AG04450 (cell line): ENCODE measurements at places on chromosomes 11 and 22.

GRCh38 chr11:134667175-134667500 is 255.1 kb upstream of the B3GAT1 start:
- no peak for DNase-seq

DNA sequence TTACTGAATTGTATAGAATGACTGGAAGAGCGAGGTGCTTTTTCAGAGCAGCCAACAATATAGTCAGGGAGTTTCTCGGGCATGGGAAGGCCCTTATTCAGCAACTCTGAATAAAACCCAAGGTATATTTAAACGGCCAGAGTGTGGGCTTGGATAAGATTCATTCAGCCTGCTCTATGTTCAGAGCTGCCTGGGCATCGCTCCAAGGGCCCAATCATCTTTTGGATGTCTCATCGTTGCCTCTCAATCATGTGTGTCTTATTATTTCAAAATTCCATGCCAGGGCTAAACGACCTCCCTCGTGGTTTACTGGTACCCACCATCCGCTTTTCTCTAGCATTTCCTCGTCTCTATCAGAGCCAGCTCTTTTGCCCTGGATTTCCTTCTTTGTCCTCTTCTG is 19.5 kb upstream of the NTM start:
- DNase-seq, result no peak

DNA sequence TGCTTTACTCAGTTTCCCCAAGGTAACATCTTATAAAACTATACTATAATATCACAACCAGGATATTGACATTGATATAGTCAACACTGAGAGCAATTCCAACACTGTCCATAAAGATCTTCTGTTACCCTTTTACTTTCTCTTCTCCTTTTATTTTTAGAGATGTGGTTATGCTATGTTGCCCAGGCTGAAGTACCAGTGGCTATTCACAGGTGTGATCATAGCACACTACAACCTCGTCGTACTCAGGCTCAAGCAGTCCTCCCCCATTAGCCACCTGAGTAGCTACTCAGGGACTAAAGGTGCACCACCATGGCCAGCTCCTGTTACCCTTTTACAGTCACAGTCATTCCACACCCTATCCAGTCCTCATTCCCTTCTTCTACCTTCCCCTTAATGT is 119.7 kb downstream of the CWF19L2 start:
- no peak for DNase-seq

DNA sequence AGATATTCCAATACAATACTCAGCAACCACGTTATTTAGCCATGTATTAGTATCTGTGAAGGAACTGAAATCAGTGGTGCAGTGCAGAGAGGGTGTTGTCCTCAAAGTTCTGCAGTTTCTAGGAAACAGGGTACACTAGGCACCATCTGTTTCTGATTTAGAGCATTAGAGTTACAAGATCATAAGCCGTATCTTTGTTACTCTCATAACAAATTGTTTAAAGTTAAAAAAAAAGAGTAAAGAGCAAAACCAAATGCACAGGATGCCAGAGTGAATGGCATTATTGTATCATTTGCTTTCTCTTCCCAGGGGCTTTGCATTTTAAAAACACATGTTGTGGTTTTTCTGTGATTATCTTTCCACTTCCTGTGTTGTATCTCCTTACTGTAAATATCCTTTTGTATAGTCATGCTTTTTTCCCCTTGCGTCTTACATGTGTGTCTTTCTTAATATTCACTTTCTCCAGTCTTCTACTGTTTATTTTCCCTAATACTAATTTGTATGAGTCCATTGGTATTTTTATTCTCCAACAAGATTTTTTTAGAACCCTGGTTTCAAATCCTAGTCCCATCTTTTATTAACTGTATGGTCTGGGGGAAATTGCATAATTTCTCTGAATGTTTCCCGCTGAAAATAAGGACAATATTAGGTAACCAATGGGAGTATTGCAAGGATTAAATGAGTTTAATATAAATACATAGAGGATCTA is 15.2 kb upstream of the NUP160 start:
- peak; percentile 85 for DNase-seq

- no peak for DNase-seq
Observed at GRCh38 chr11:120718171-120718570, 206.6 kb downstream of the GRIK4 start.

- DNase-seq, result no peak
Observed at GRCh38 chr11:104645261-104646222, 252.7 kb downstream of the CASP12 start.

DNA sequence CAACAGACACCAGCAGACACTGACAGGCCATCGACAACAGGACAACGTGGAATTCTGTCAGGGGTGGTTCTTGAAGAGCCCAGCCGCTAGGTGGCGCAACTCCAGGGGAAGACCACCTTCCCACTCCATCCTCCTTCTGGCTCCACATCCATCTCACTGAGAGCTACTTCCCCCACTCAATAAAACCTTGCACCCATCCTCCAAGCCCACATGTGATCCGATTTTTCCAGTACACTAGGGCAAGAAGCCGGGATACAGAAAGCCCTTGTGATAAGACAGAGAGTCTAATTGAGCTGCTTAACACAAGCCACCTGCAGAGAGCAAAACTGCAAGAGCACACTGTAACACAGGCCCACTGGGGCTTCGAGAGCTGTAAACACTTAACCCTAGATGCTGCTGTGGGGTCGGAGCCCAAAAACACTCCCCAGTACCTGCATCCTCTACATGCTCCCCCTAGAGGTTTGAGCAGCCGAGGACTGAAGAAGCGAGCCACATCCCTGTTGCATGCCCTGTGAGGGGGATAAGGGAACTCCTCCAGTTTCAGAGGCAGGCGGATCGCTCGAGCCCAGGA is 11.5 kb upstream of the RAB39A start:
- DNase-seq, result no peak

DNA sequence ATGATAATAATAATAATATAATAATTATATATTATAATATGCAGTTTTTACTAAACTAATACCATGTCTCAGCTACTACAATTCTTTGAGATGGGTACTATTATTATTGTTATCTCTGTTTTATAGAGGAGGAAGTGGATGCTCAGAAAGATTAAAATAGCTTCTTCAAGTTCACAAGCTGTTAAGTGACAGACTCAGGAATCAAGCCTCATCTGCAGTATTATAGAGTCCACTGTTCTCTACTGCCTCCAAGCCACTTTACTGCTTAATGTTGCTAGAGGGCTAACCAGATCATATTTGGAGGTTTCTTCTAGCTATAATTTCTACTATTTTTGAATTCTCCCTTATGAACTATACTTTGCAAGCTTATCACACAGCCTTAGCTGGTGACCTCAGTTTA is 62.7 kb downstream of the CSTPP1 start:
- no peak for DNase-seq

GRCh38 chr11:13003736-13004493 is 5.2 kb upstream of the RASSF10 start:
- no peak for DNase-seq

DNA sequence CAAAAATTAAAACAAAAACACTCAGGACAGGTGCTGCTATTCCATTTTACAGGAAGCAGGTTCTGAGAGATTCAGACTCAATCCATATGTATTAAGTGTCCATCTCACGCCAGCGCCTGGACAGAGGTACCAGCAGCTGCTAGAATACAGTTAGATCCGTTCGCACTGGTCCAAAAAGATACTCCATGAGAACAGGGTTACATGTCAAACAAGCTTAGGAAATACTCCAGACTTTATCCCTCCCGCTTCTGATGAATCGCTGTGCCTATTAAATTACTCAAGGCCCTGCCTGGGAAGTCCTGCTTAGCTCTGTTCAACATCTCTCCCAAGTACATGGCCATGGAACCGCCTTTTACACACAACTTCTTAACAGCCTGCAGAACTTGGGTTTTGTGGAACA is 50.2 kb upstream of the SLC35C1 start:
- DNase-seq, result no peak

- DNase-seq, result no peak
Observed at GRCh38 chr11:120703358-120704152, 192.0 kb downstream of the GRIK4 start.

DNA sequence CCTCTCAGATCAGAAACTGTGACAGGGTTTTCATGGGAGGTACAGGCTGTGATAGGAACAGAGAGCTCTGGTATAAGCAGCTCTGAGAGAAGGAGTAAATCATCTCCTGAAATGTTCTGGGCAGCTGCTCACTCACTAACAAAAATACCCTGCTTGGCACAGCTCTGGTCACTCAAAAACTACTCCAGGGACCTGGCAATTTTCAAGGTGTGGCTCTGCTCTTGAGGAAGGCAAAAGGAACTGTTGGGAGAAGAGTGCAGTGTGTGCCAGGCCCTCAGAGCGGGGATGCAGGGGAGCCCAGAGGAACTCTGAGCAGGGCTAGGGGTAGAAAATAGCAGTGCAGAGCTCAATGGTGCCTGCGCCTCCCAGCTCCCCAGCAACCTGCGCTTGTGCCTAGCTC is 180.5 kb upstream of the ZBED5 start:
- DNase-seq, result no peak

DNA sequence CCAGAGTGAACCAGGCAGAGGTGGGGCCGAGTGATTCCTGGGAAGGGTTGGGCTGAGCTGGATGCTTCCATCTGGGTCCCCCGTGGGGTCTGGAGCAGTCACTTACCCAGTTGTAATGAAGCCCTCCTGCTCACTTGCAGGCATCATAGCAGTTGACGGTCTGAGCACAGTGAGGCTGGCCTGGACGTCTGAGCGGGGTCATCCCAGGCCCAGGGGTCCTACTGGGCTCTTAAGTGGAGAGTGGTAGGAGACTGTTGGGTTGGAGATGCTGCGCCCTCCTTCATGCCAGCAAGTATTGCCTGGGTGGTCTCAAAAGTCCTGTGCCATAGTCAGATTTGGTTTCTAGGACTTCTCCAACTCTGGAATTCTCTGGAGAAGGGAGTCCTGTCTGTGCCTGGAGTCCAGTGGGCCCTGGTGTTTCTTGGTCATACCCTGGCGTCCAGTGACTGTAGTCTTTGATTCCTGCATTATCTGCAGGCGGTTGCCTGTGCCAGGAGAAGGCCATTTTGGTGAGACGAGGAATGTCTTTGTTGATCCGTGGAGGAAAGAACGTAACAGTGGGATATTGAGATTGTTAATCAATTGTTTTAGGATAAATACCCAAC is 82.3 kb downstream of the TBC1D22A start:
- DNase-seq, result no peak

DNA sequence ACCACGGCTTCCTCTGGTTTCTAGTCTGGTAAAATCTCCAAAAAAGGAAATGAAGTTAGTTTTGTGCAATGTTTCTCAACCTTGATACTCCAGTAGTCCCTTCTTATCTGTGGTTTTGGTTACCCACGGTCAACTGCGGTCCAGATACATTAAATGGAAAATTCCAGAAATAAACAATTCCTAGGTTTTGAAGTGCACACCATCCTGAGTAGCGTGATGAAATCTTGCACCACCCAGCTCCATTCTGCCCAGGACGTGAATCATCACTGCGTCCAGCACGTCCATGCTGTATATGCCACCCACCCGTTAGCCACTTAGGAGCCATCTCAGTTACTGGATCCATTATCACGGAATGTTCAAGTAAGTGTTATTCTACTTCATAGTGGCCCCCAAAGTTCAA is 117.0 kb downstream of the FBXO7 start:
- DNase-seq, result no peak

- no peak for DNase-seq
Observed at GRCh38 chr22:32731372-32731771, 70.1 kb upstream of the TIMP3 start.

DNA sequence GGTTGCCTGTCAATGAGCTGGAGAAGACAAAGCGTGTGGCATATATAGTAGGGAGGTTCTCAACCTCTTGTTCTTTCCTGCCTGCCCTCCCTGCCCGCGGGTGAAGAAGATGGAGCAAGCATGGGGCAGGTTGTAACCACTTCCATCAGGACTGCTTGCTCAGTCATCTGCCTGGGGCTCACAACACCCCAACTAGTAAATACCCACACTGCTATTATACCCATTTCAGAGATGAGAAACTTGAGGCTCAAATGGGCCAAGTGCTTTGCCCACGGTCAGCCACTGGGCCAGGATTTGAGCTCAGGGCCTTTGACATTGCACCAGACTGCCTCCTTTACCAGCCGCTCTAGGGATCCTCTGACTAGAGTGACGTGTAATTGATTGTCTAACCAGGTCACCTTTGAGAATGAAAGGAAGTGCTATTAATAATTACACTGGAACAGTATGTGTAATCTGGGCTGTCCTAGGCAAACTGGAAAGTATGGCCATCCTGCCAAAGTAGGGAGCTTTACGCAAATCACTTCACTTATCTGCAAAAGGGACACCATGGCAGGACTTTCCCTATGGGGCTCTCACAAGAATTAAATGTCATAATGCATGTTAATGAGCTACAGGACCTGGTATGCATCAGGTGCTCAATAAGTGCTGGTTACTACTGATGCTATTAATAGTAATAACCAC is 2.8 kb upstream of the CDC42EP1 start:
- DNase-seq, result no peak

- DNase-seq, result peak; percentile 70
Observed at GRCh38 chr11:95680169-95680929, 109.2 kb downstream of the FAM76B start.

DNA sequence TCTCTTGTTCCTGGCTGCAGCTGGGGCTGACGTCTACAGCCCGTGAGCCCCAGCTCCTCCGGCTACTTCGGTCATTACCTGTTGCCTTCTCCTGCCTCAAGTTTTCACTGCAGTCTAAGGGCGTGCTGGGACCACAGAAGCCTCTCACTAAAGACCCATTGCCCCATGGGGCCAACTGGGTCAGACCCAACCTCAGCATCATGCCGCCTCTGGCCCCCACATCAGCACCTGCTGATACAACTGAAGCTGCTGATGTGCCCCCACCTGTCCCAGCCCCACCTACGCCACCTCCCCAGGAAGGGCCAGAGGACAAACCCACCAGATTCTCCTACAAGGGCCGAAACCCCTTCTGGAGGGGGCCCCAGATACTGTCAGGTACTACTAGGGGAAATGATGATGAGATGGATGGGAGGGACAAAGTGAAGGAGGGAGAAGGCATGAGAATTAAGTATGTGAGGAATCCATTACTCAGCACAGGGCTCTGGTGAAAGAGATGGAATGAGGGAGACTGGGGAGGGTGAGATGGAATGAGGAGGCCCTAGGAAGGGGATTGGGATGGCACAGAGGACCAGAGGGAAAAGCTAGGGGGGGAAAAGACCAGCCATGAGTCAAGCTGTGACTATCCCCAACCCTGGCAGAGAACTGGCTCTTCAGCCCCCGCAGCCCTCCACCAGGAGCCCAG is 5.1 kb downstream of the C11orf42 start:
- no peak for DNase-seq

- no peak for DNase-seq
Observed at GRCh38 chr11:75462117-75462653, 29.2 kb upstream of the KLHL35 start.

DNA sequence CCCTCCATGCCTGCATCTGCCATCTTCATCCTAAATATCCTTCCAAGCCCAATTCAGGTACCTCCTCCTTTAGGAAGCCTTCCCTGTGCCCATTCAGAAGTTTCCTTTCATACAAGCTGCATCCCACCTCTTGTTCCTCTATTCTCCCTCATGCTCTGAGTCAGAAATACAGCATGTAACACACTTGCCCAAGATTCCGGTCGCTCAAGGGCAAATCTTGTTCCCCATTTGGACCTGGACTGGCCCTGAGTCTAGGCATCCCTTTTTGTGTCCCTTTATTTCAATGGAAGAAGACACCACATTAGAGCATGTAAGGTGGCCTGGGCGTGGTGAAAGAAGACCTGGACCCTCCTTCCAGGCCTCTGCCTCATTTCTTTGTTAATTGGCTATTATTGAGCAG is 38.5 kb downstream of the RTL6 start:
- no peak for DNase-seq

- no peak for DNase-seq
Observed at GRCh38 chr11:30758946-30759504, 172.9 kb upstream of the MPPED2 start.
